ENCODE measurements at places on chromosomes 11 and 22.

DNA sequence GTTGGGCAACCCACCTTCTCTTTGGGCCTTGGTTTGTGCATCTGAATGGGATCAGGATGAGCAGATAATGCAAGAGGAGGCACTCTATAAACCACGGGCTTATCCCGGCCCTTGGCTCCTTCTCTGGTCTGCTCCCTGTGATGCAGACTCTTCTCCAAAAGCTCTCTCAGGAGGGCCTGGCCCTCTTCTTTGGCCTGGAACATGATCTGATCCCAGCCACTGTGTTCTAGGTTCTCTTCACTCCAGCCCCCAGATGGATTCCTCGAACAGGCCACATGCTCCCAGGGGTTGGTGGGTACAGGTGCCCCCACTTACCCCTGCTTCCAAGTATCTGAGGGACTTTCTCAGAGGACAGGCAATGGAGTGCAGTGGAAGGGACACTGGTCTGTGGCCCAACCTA is 8.7 kb upstream of the UCP3 start:
- no peak for DNase-seq

DNA sequence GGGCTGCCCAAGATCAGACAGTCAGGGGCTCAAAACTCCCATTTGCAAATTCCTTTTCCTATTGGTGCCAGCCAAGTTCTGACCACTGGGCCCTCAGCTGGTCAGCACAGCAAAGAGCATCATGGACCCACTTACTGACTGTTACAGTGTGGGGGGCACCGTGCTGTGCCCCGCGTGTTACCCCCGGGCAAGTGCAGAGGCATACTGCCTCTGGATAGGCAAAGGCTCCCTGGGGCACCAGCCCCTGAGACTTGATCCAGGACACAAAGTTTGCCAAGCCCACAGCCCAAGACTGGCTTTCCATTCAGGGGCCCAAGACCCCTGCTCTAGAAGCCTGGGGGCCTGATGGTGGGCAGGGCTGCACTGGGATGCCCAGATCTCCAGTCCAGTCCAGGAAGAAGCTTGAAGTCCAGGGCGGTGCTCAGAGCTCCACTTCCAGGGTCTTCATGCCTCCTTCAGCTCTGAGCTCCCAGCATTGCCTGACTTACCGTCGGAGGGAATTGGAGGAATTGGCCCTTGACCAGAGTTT is 6.6 kb downstream of the LRRC32 start:
- no peak for DNase-seq

GRCh38 chr11:121426476-121427399 is 25.4 kb upstream of the SORL1 start:
- no peak for DNase-seq

- no peak for DNase-seq
Observed at GRCh38 chr11:65047581-65048422, 6.8 kb downstream of the SAC3D1 start.

- no peak for DNase-seq
Observed at GRCh38 chr11:17392872-17393271, 4.4 kb upstream of the KCNJ11 start.

DNA sequence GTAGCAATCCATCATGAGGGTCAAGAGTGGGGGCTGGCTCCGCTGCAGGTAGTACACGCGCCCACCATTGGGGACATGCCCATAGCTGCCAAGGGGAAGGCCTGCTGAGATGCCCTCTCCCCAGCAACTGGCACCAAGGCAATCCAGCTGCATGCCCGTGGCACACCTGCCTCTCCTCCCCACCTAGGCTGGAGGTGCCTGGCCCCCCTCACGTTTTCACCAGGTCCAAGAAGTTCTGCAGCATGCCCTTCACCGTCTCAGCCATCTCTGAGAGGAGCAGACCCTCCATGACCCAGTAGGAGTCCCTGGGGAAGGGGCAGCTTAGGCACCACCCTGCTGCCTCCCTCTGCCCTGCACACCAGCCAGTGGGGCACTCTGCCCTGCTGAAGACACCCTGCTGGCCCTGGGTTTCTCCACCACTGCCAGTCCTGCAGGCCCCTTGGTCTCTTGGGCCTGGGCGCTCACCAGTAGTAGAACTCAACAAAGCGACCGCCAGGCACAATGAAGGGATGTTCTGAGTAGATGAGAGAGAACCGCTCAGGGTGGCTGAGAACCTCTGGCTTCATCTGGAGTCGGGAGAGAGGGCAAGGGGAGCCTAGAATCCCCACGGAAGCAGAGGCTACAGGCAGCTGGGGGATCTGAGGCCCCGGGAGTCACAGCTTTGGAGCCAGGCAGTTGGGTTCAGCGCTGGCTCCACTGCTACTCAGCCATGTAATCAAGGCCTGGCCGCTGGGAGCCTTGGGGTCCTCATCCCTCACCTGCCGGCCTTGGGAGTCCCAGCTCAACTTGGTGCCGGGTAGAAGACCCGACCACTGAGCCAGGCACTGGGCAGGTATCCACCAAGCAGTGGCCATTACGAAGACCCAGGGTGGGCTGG is 17.8 kb downstream of the TREH start:
- no peak for DNase-seq

- no peak for DNase-seq
Observed at GRCh38 chr11:45076761-45077160, 69.7 kb upstream of the PRDM11 start.

GRCh38 chr11:134207538-134208239 is 16.1 kb downstream of the NCAPD3 start:
- no peak for DNase-seq

Data from fibroblast of skin of left biceps (primary cell).